Renal pelvis (tissue), 12 donors: ENCODE measurements at places on chromosomes 1 and 21. TPM values are rescaled to one million over a fixed set of nuclear protein-coding genes. Genes with fewer than 3 reads are reported as not detected.

Gene TCEA3
- 51.8 TPM for polyA plus RNA-seq

Gene APCS
- not detected for polyA plus RNA-seq

DNA sequence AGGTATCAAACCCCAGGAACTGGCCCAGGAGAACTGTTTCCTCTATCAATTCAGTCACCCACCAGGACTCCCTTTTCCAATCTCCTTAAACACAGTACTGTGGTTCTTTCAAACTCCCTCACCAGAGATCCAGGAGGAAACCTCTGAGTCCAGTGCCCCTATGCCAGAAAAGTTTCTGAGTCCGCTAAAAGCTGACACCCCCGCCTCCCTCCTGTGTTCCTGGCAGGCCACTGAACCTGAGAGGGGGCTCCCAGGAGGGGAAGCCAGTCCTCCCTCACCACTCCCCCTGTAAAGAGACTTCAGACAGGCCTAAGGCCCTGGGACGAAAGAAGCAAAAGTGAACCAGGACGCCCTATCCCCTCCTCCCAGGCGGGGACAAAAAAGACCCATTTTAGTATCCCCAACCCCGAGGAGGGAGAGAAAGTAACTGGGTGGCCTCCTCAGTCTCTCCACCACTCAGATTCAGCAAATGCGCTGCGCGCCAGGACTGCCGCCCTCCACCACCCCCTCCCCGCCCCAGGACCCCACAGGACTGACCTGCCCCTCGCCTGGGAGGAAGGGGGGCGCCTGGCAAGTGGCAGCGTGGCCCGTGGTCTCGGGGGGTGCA is 624 bp downstream of the SLC41A1 start:
- DNase-seq, result no peak

DNA sequence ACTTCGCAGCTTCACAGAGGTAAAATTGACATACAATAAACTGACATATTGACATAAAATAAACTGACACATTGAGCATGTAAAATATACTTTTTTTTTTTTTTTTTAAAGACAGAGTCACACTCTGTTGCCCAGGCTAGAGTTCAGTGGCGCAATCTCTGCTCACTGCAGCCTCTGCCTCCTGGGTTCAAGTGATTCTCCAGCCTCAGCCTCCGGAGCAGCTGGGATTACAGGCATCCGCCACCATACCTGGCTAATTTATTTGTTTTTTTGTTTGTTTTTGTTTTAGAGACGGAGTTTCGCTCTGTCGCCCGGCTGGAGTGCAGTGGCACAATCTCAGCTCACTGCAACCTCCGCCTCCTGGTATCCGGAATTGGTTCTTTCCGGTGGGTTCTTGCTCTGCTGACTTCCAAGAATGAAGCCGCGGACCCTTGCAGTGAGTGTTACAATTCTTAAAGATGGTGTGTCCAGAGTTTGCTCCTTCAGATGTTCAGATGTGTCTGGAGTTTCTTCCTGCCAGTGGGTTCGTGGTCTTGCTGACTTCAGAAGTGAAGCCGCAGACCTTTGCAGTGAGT is 48.4 kb upstream of the CLIC4 start:
- DNase-seq, result no peak

- DNase-seq, result no peak
Observed at GRCh38 chr1:229396585-229397206, 37.2 kb downstream of the ACTA1 start.
